Activated CD4-positive, CD25-positive, alpha-beta regulatory T cell treated with anti-CD3 and anti-CD28 coated beads, Interleukin-2, amount 50 U/mL, for 72 hours (primary cell): ENCODE measurements at places on chromosomes 2 and 18.

- DNase-seq, result no peak
Measured at GRCh38 chr2:134146620-134147019, 107.3 kb upstream of the MGAT5 start.

GRCh38 chr18:28174181-28174905, 2.6 kb downstream of the CDH2 start:
- DNase-seq, result no peak

DNA sequence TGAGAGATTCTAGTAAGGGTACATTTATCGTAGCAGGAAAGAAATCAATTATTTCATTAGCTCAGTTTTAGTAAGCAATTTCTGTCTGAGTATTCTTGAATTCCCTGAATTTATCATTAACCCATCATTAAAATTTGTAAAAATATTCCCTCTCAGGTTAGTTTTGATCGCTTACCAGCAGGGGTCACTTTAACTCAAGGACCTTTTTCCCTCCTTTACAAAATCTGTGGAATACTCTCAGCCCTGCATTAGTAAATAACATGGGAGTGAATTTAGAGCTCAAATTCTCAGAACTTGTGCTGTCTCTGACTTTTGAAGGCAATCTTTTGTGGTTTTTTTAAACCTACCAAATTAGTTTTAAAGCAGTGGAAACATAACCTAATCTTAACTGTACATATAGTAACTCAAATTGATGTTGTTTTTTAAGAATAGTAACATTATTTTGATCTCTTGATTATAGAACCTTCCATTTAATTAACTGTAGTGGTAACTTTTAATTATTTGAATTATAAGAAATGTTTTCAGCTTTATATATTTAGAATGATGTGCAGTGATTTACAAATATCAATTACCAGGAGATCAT, 97.2 kb downstream of the AGPS start:
- no peak for DNase-seq

DNA sequence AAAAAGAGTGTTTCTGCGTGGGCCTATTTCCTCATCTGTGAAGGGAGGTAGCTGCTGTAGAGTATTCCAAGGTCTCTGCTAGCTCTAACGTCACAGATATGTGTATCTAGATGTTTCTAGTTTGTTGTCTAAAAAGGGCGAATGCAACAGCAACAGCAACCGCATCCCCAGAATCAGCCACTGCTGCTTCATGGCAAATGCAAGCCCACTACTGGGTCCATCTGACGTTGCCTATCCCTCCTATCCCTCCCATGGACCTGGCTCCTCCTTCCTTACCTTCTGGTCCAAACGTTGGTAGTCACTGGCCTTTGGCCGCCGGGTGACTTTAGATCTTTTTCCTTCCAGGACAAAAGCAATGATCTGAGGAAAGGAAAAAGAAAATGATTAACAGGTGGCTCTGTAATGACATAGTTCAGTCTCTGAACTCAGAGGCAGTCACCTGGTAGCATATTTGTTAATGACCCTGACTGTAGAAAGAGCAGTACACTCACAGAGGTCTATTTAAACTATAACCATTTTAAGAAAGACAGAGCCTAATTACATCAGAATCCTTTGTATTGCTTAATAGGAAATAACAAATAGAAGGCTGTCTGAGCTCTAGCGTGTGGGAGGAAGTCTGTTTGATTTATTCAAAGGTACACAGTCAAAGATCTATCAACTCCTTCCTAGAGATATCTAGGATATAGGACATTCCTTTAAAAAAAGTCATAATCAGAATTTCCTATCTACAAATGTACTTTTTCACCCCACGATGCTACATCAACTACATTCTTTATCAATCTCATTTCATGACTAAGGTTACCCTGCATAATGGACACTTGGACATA, 2.9 kb downstream of the TGOLN2 start:
- DNase-seq, result no peak

DNA sequence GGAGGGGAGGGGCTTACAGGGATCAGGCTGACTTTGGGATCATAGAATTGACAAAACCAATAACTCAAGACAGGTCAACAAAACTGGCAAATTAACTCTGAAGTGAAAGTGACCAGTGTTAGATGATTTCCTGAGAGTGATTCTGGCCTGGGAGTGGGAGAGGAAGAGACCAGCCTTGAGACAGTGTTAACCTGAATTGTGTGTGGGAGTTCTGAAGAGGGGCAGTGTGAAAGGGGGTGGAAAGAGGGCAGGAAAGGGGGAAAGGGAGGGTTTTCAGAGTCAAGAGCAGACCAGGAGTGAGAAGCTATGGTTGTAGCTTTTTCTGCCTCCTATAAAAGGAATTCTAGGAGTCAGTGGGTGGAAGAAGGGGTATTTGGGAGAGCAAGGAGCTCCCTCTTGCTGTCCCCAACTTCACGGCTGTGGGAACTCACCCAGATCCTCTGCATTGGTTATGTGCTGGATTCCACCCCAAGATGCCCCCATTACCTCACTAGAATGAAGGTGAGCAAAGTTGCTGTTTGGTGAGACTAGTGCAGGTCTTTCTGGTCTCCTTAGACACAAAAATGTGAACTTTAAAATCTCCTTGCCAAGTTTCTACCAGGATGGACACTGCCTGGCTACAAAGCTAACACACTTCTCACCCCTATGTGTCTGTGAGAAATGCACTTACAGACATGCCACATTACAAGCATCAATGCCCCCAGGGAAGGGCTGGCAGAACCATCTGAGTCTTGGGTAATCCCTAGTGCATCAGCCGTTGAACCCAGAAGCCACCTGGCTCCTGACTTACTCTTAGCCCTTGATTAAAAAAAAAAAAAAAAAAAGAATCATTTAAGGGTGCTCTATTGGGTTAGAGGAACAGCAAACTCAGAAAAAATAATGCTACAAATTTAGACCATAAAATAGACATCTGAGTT, 61.6 kb downstream of the BMP10 start:
- no peak for DNase-seq

- DNase-seq, result no peak
Measured at GRCh38 chr2:74849228-74849892, 15.4 kb downstream of the HK2 start.

GRCh38 chr2:142879151-142879550, 1.7 kb downstream of the KYNU start:
- DNase-seq, result no peak

DNA sequence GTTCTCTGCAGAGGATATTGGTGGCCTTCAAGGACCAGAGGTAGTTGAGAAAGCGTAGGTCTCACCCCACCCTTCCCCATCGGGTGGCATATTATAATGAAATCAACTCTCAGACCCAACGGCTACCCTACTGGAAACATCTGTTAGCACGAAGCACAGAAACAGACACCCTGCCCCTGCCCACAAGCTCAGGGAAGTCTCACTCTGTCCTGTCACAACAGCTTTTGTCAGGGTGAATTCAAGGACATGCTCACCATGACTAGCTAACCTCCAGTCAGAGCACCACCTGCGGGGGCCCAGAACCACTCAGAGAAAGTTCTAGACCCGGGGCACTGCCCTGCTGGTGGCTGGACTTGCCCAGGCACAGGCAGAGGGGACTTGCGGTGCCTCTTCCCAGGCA, 3.5 kb upstream of the B3GNT7 start:
- no peak for DNase-seq

- DNase-seq, result no peak
Measured at GRCh38 chr2:41004700-41005099, 552.8 kb upstream of the SLC8A1 start.

- no peak for DNase-seq
Measured at GRCh38 chr2:226792155-226792881, 7.3 kb downstream of the IRS1 start.

DNA sequence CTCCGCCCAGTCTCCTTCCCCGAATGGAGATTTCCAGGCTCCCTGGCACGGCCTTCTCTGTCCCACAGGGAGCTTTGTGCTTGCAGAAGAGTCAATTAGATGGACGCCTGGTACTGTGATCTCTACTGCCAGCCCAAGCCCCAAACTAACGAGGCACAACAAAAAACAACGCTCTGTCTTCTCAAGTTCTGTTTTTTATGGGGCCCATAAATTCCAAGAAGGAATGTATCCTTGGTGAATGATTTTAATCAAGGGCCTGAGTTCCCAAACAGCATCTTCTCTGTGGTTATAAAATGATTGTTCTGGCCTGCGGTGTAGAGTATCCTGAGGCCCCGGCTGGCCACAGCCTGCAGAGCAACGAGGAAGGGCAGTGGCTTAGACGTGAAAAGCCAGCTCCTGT, 219.5 kb downstream of the CLIP4 start:
- DNase-seq, result no peak

GRCh38 chr2:183010112-183010511, 28.1 kb downstream of the NCKAP1 start:
- DNase-seq, result no peak

GRCh38 chr2:189580241-189580651, 340 bp downstream of the SLC40A1 start:
- peak; percentile 38 for DNase-seq

GRCh38 chr2:241302759-241303651, 12.5 kb downstream of the HDLBP start:
- no peak for DNase-seq

- no peak for DNase-seq
Measured at GRCh38 chr2:136468799-136469369, 296.5 kb upstream of the THSD7B start.

DNA sequence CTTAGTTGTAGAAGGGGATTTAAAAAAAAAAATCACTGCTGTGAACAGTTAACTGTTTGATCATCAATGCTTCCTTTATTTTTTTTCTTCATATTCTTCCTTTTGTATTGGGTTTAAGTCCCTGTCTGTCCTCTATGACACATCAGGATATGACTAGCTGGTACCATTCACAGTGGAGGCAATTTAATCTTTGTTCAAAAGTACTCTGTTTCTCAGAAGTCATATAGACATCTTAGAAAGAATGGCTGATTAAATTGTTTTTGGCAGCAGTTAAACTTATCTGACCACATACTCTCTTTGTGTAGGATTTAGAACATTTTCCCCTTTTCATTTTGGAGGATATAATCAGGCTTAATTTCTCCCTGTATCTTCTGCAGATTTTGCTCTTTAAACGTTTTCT, 807.8 kb upstream of the CDH2 start:
- no peak for DNase-seq

- no peak for DNase-seq
Measured at GRCh38 chr18:13444430-13445240, 226.1 kb downstream of the LDLRAD4 start.

GRCh38 chr2:64554117-64554516, 30.0 kb downstream of the AFTPH start:
- DNase-seq, result no peak

GRCh38 chr2:134660626-134661402, 58.0 kb downstream of the TMEM163 start:
- DNase-seq, result no peak

DNA sequence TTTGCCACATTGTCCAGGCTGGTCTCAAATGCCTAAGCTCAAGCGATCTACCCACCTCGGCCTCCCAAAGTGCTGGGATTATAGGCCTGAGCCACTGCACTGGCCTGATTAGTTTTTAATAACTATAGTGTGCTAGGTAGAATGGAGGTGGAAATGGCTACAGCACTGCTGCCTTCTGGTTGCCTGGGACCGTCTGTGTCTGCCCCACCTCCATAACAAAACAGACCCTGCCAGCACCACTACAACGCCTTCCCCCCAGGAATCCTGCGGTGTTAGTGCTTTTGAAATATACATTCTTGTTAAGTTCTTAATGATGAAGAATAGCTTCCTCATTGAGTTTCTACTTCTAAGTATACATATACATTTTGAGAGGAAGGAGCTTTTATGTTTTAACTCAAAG, 148.2 kb upstream of the ITGA6 start:
- DNase-seq, result no peak

GRCh38 chr2:235026649-235027557, 75.1 kb downstream of the SH3BP4 start:
- no peak for DNase-seq

DNA sequence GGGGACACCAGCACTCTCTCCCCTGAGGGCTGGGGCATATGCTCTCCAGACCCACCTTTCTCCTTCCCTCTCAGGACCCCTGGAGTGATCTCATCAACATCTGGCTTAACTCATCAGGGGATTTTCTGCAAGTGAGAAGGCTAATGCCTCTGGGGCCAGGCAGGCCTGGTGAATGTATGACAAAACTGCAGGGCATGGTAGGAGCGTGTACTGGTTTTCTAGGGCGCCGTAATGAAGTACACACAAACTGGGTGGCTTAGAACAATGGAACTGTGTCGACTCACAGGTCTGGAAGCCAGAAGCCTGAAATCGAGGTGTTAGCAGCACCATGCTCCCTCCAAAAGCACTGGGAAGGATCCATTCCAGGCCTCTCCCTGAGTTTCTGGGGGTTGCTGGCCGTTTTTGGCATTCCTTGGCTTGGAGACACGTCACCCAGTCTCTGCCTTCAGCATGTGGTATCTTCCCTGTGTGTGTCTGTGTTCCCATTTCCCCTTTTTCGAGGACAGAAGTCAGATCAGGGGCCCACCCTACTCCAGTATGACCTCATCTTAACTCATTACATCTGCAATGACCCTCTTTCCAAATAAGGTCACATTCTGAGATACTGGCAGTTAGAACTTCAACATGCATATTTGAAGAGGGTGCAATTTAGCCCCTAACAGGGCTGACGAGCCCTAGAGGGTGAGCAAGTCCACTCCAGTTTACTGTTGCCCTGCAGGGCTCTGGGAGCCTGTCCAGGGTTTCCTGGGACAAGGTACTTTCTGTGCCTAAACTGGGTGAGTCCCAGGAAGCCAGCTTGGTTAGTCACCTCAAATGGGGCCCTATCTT, 45.5 kb upstream of the CAB39 start:
- no peak for DNase-seq

- no peak for DNase-seq
Measured at GRCh38 chr18:13987956-13988355, 72.6 kb upstream of the MC2R start.

DNA sequence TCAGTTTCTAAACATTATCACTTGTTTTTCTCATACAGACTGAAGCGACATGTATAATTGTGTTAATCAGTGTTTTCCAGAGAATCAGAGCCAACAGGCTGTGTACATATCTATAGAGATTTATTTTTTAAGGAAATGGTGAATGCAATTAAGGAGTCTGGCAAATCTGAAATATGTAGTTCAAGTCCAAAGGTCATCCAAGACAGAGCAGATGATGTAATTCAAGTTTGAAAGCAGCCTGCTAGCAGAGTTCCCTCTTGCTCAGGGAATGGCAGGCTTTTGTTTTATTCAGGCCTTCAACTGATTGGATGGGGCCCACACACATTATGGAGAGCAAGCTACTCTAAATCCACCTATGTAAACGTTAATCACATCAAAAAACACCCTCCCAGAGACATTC, 282.6 kb downstream of the CBLN2 start:
- no peak for DNase-seq
